ENCODE measurements at places on chromosomes 16 and 17.

DNA sequence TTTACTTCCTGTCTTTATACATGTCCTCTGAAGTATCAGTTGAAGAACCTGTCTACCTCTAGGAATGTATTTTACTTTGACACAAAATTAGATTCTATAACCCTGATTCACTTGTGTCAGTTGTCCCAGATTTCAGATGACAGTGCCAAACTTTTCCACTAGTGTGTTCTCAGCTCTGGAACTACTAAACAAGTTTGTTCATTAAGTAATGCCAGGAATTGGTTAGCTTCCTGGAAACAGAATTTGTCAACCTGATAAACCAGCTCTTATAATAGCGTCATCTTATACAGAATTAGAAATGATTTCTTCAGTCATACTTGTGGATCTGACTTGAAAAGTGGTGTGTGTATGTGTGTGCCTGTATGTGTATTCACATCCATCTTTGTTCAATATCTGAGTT, 7.4 kb downstream of the MAP3K3 start:
- DNase-seq = no peak

DNA sequence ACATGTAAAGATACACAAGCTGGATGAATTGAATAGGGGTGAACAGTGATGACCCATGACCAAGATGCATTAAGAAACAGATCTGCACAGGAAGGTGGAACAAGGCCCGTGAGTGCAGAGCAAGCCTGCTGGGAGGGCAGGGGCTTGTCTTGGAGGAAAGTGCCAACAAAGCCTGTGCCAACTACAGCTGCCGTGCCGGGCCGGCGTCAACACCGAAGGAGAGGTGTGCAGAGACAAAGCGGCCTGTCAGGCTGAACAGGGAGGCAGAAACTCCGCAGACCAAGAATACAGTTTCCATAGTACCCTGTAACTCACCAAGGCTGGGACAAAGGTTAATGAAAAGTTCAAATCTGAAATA, 46.7 kb downstream of the ANKRD11 start:
- DNase-seq = no peak

DNA sequence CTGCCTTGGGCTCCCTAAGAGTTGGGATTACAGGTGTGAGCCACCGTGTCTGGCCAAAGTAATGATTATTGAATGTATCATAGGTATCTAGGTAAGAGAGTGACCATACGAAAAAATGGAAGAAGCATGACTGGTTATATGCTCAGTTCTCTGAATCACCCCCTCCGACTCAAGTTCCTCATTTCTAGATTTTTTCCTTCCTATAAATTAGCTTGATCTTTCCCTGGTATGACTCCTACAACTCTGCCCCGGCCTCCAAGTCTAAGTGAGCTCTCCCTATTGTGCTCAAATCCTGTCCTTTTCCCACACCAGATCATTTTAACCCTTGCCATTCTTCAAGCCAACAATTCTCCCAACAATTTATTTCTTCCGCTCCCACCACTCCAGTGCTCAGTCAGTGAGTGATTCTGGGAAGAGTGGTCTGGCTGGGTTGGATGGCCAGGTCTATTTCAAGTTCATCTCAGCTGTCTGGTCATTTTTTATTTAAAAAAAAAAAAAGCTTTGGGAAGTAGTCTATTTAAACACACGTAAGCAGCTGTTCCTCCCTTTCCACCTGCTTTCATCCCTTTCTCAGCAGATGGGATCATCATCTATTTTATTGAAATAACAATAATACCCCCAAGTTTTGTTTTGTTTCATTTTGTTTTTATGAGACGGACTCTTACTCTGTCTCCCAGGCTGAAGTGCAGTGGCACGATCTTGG, 120.2 kb upstream of the HS3ST2 start:
- no peak for DNase-seq

DNA sequence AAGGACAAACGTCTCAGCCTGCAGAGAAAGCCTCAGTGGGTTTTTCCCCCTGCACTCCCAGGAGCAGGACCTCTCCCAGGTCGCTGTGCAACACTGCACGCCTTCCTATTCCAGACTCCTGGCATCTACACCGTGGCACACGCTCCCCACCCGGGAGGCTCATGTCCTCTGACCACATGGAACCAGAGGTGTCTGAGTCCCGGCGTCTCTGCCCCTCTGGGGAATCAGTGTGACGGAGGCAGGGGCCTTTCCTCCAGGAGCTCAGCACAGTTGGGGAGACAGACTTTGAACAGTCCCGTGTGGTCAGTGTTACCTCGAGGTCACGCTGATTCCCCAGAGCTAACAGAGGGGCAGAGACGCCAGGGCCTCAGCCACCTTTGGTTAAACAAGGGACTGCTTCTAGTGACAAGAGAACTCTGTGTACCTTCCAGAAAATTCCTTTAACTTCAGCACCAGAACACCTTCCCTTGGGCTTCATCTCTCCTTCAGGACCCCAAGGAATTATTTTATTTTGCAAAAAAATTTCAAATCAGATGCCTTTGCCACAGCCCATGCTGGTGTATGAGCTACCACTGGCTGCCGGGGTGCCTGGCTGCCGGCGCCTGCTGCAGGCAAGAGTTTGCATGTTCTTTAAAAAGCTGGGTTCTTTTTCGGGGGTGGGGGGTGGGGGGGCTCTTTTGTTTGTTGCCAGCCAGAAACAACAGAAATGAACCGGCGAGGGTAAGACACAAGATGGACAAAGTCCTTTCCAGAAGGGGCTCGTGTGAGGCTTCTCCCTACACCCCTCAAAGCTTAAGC, 6.6 kb downstream of the CANT1 start:
- DNase-seq = no peak

GRCh38 chr16:57667526-57668262, 412 bp upstream of the ADGRG3 start:
- DNase-seq = no peak

DNA sequence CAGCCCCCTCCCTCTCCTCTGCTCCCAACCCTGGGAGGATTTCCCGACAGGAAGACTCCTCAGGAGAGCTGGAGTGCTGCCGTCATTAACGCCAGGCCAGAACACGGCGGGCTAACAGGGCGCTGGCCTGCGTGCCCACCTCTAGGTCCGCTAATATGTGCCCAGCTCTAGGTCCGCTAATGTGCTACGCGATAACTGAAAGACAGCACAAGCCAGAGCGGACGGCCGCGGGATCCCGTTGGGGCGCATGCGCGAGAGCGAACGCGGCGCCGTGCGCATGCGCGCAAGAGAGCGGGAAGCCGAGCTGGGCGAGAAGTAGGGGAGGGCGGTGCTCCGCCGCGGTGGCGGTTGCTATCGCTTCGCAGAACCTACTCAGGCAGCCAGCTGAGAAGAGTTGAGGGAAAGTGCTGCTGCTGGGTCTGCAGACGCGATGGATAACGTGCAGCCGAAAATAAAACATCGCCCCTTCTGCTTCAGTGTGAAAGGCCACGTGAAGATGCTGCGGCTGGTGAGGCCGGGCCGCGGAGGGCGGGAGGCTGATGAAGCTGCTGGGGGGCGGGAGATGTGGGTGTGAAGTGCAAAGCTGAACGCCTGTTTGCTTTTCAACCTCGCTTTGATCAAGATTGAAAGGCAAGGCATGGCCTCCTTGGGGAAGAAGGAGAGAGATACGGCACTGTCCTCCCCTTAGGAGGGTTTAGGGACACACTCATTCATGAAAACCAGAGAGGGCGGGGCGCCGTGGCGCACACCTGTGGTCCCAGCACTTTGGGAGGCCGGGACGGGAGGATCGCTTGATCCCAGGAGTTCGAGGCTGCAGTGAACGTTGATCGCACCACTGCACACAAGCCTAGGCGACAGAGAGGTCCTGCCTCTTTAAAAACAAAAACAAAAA, at the start of gene CKLF:
CKLF (plus strand) TSS at position 291 of the 892 bp plus-strand sequence; CDS start at position 431, 140 bp downstream.
- DNase-seq = peak; percentile 91

- DNase-seq = peak; percentile 31
Observed at GRCh38 chr17:82942166-82943130, 102.6 kb upstream of the ZNF750 start.

DNA sequence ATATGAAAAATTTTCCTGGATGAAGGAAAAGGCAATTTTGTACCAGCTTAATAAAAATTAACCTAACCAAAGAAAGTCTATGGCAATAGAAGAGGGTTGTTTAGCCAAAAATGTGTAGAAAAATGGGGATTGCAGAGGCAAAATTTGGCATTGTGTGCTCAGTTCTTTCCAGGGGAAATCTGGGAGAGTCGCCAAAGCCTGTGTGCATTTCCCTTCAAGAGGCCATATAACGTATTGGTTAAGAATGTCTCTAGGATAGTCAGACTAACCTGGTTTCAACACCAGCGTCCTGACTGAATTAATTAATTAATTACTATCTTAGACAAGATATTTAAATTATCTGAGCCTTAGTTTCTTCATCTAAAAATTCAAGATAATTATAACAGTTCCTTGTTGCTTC, 44.8 kb upstream of the HLF start:
- DNase-seq = no peak

GRCh38 chr17:62052765-62053338, 12.2 kb downstream of the MED13 start:
- no peak for DNase-seq

DNA sequence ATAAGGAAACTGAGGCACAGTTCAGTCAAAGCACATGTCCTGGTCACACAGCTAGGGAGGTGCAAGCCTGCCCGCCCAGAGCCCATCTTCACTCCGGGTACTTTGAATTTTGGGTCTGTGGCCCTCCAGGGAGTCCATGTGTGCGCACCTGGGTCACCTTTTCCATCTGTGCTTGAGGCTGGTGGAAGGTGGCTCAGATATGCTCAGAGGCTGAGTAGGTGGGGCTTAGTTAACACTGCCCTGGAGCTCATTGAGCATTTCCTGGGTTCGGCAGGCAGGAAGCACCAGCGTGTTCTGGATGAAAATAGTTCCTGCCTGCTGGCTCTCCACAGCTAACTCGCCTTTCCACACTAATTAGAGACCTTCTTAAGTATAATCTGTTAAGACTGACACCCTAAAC, 19.2 kb downstream of the FAM234A start:
- no peak for DNase-seq

GRCh38 chr16:16042076-16042475, 92.7 kb downstream of the ABCC1 start:
- no peak for DNase-seq

- no peak for DNase-seq
Observed at GRCh38 chr16:12436201-12436657, 367.5 kb downstream of the CPPED1 start.

DNA sequence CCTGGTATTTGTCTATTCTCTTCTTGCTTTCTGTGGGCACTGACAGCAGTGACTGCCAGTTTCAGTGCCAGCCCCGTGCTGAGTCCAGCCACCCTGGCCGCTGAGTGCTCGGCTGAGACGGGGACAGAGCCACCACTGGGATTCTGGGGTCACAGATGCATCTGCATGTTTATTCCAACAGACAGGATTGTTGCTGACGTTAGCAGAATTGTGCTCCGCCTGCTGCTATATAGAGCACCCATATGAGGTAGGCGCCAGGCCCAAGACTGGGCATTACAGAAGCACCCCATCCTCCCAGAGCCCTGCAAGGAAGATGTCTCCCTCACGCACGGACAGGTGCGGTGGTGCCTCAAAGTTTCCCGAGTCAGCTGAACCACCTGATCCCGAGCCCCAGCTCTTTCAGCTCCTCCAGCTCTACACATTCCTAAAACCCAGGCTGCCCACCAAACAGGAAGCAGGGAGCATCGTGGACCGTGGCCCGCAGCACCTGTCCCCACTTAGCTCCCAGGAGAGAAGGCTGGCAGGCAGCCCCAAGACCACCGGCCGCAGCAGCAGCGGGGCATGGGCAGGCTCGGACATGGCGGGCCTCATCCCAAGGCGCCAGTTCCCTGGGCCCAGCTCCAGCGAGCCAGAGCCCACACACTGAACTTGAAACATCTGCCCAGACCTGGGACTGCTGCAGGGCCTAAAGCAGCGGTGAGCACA, 44.9 kb upstream of the RASD1 start:
- DNase-seq = no peak

GRCh38 chr16:15953477-15953876, 4.1 kb downstream of the ABCC1 start:
- DNase-seq = no peak

DNA sequence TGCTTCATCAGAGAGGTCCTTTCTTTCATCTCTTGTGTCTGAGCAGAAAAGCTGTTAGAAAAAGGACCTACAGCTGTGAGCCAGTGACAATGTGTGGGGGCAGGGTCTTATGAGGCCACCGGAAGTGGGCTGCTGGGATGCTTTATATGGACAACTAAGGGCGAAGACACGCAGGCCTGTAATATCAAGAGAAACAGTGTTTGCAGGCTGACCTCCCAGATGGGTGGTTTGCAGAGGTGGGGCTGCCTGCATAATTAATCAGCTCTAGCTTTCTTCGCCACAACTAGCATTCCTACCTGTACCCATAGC, 30.4 kb upstream of the SALL1 start:
- DNase-seq = no peak

DNA sequence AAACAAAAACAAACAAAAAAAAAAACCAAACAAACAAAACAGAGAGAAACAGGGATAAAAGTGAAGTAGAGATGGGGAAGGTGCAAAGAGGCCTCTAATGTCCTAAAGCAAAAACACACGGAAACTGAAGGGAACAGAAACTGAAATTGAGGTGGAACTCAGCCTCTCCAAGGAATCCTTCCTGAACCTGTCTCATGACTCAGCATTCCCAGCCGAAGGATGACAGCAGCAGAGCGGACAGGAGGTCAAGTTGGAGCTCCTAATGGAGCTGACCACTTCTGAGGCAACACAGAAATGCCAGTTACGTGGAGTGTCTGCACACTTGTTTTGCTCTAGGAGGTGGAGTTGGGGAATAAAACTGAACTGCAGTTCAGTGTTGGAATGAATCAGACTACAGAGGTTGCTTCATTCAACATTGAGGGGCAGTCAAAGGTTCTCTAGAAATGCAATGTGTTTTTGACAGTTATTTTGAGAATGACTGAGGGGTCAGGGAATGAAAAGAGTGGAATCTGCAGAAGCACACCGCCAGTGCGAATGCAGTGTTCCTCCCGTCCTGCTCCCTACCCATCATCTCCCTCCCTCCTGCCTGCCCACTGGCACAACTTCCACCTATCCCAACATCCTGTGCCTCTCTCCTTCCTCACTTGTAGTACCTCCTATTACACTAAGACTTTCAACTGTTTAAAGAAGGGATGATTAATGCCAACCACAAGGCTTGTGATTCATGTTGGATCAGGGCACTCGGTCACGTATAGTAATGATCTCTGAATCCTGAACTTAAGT, 6.3 kb downstream of the UBE2O start:
- no peak for DNase-seq

DNA sequence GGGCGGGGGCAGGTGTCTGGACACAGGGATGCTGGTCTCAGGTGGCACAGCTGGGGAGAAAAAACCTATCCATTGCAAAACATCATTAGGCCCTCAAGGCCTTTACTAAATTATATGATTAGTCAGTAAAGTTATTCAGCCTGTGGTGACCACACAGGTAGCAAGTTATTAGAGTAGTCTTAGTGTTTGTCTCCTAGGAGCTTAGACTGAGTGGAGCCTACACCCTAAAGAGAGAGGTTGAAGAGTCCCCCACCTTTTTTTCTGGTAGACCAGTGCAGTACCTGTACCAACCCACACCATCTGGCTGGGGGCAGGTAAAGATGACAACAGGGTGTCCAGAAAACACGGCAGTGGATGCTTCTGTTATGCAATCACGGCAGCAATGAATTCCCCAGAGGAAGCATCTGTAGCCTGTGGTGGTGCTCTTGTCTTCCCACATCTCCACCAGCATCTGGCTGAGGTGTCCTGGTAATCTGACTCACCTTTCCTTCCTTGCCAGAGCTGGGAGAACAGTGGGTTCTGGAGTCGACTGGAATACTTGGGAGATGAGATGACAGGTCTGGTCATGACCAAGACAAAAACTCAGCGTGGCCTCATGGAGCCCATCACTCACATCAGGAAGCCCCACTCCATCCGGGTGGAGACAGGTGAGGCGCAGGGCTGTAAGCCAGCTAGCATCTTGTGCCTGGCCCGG, 11.0 kb downstream of the MYCBPAP start:
- DNase-seq = no peak

All from putamen (tissue), 1 donor.